RPMI8226 (cell line): ENCODE measurements at places on chromosomes 6 and 20.
A peak's percentile ranks its signal among the peaks of the same experiment; 100 is the strongest.

GRCh38 chr6:139219271-139219729 is 72.5 kb downstream of the TXLNB start:
- peak; percentile 90 for DNase-seq

GRCh38 chr20:17835934-17836300 is 132.7 kb downstream of the SNX5 start:
- DNase-seq = no peak

DNA sequence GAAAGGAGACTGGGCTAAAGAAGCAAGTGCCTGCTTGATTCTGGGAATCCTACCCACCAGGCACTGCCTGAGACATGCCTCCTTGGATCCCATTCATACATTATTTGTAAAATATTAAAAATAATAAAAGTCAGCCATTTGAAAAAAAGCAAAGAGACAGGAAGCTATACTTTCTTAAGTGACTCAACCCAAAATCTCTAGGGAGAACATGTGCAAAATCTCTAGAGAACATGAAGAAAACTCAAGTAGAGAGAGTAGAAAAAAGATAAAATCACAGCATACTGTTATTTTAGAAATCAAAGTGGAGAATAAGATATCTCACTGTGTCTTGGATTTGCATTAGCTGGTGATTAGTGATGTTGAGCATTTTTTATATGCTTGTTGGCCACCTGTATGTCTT is 197.2 kb upstream of the GGTLC1 start:
- no peak for DNase-seq

DNA sequence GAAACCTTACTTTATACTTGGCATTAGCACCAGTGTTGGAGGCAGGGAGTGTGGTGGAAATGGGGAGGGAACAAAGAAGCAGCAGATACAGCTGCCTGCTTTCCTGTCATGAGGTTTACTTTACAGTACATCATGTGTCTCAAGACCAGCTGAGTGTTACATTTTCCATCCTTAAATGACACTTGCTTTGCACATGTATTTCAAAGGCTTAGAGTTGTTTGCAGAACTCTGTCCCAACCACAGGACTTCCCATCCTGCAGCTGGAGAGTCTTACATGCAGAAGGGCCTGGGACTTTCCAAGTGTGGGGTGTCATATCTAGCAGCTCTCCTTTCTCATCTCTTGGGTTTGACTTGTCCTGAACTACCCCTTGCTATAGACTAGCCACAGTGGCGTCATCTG is 395.9 kb downstream of the DHX35 start:
- no peak for DNase-seq

DNA sequence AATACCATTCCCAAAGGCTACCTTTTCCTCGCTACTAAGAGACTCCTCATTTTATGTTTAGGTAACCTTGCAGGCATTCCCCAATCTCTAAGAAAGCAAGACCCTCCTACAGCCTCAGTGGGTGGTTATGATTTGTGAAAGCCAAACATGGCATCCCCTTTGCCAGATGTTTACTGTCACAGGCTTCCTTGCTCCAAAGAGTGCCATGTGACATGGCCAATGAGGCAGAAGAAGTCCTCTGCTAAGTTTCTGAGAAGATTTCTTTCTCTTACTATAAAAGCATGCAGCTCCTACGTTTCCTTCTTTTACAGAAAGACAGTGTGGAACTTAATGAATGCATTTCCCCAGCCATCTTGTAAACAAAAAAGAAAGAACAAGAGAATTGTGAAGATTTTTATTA is 688.2 kb downstream of the TBC1D32 start:
- DNase-seq = no peak

GRCh38 chr6:170224694-170225660 is 65.9 kb downstream of the DLL1 start:
- peak; percentile 28 for DNase-seq
